ENCODE measurements at places on chromosomes 3 and 15.
A peak's percentile ranks its signal among the peaks of the same experiment; 100 is the strongest.

DNA sequence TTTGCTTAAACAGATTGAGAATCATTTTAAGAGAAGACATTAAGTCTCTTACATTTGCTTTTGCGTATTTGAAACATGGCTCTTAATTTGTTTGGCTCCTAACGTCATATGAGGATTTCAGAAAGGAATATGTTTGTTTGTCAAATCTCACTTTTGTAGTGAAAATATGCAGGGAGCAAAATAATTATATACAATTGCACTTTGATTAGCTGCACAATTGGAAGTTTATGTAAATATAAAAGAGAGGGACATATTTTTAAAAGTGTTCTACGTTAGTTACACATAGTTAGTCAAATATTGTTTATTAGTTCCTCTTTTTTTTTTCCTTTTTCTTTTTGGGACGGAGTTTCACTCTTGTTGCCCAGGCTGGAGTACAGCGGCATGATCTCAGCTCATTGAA, 42.7 kb upstream of the GOLIM4 start:
- DNase-seq, result no peak

DNA sequence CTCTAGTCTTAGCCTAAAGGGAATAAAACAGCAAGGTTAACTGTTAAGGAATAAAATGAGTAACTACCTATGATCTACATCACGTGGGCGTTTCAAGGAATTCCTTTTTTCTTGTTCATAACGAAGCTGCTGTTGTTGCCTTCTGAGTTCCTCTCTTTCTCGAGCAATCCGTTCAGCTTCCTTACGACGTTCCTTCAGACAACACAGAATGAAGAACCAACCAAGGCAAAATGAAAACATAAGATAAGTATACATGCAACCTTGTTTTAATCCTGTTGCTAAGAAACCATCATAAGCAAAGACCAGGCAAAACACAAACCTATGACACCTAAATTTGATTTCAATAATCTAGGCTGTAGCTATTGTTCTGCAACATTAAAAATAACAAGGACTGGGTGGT, 44.1 kb downstream of the SLTM start:
- DNase-seq, result no peak

GRCh38 chr15:59313641-59314332, 58.9 kb downstream of the MYO1E start:
- no peak for DNase-seq

- DNase-seq, result peak; percentile 7
These were observed 32.6 kb downstream of the ALS2CL start for GRCh38 chr3:46660543-46661523.

DNA sequence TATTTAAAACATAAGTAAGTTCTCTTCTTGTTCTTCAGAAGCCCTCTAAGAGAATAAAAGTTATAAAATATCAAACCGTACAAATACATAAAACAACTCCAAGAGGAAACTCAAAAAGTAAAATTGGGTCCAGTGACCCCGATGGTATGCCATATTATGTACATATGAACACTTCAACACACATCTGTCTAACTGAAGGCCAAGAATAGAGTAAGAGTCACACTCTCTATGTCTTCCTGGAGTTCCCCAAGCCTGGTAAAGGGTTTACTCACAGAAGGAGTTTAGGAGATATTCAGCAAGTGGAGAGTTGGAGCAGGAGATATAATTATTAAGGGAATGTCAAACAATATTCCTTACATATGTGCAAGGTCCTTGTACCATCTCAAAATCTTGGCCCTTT, 101.3 kb upstream of the EIF1B start:
- DNase-seq, result no peak

- DNase-seq, result peak; percentile 78
These were observed 45.2 kb upstream of the RASA2 start for GRCh38 chr3:141441381-141442364.

- peak; percentile 45 for DNase-seq
These were observed 182.4 kb downstream of the CBLB start for GRCh38 chr3:105686278-105686897.

GRCh38 chr3:182785142-182785541, 8.2 kb upstream of the ATP11B start:
- no peak for DNase-seq

DNA sequence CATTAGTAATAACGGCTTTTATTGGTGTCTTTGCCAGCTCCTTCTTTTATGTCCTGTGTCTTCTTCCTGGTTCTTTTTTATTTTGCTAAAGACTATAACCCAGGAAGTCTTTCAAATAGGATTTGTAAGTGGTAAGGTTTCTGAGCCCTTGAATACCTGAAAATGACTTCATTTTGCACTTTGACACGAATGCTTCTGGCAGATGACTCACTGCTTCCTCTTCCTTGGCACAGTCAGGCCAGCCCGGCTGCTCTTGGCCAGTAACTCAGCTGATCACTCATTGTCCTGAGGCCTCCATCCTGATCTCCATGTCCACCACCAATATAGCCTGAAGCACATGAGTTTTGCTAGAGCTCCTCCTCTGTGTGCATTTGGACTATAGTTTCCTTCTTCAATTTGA, 48.7 kb upstream of the NR2E3 start:
- peak; percentile 84 for DNase-seq

GRCh38 chr3:183816681-183817510, 8.5 kb downstream of the MAP6D1 start:
- no peak for DNase-seq

DNA sequence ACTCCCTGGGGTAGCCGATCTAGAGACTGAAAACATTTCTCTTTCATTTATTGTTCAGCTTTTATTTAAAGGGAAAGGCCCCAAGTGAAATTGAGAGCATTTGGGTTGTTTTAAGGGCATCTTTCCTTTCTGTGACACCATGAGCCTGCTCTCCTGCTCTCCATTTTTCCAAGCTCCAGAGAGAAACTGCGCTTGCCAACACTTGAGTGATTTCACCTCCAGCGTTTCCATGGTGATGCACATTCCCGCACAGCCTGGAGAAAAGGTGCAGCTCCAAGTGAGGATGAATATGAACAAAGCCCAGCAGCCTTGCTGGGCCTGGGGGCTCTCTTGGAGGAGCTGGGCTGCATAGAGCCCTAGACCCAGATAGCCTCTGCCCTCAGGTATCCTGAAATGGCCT, 159.2 kb upstream of the PPP2R3A start:
- DNase-seq, result no peak

DNA sequence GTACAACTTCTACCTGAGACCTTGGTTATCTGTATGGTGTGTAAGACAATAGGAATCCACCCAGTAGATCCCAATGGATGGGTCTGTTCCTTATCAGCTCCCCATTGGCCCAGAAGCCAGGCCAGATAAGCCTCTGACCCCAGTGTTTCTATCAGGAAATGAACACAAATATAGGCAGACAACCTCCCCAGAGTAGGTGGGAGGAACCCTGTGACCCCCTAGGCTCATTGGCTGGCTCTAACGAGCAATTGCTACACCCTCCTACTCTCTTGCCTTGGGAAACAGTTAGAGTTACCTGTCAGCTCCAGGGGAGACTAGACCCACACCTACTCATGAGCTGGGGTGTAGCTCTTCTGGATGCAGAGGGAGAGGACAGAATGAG, 299.9 kb downstream of the UACA start:
- no peak for DNase-seq

GRCh38 chr15:37057831-37058230, 42.5 kb downstream of the MEIS2 start:
- DNase-seq, result no peak

GRCh38 chr3:49626101-49626581, 48.0 kb upstream of the APEH start:
- DNase-seq, result no peak
